NCI-H1694 treated with DMSO at 0.1 percent for 48 hours (cell line): ENCODE measurements at places on chromosomes 11 and 22.

- DNase-seq, result no peak
Measured at GRCh38 chr11:17763244-17763643, 28.7 kb downstream of the KCNC1 start.

DNA sequence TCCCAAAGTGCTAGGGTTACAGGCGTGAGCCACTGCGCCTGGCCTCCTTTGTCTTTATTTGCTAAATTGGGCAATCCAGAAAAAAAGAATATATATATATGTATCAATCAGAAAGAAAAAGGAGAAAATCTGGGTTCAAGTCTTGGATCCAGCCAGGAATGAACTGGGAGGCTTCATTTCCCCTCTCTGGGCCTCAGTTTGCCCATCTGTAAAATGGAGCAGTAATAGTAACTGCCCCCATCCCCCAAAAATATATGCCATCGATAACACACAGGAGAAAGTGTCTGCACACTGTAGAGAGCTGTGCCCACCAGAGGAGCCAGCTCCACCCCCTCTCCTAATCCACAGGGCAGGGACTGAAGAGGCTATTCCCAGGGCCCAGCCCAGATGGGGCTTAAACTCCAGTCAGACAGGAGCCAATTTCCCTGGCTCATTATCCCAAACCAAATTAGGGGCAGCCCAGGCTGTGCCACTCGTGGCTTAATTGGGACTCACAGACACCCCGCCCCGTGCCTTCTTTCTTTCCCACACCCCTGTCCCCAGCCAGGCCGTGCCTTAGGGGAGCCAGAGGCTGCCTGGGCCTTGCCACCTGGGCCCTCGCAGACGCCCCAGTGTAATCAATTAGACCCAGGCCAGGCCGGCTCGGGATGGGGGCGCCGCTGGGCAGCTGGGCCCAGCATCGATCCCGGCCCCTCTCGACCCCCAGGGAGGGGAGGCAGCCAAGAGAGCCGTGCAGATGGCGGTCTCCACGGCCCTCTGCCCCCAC, 171.5 kb downstream of the MN1 start:
- DNase-seq, result no peak

DNA sequence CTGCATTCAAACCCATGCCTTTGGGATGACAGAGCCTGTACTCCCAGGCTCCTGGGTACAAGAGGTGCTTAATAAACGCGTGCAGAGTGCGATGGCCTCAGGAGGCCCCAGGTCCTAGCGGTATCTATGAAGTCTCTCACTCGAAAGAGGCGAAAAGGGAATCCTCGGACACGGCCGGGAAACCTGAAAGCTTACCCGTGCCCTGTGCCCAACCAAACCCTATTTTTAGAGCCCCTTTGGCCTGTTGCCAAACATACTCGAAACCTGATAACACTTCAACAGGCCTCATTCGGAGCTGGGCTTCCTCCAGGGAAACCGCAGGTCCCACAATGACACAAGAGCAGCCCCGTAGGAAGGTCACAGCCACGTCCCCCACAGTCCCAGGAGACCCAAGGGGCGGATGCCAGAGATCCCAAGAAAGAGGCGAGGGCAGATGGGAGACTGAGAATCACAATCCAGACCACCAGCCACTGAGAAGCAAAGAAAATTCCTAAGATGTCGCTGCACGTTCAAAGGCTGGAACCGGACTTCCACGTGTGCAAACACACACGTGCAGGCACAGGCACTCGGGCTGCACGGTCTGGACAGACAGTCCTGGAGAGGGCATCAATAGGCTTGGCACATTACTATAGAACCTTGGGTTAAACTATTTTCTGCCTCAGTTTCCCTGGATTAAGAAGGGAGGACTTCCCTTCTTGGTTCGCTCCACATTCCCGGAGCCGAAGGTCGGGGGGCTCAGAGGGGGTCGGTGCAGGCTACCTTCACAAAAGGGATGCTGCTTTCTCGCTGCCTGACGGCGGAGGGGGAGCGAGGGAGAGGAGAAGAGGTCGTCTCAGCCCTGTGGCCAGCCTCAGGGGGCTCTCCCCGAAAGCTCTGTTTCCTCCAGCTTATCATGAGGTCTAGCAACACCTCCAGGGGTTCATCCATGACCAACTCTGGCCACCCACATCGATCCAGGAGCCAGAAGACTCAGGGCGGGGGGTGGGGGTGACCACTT, 8.2 kb downstream of the PDGFB start:
- DNase-seq, result no peak

- no peak for DNase-seq
Measured at GRCh38 chr11:73999581-74000306, 9.1 kb downstream of the UCP3 start.

DNA sequence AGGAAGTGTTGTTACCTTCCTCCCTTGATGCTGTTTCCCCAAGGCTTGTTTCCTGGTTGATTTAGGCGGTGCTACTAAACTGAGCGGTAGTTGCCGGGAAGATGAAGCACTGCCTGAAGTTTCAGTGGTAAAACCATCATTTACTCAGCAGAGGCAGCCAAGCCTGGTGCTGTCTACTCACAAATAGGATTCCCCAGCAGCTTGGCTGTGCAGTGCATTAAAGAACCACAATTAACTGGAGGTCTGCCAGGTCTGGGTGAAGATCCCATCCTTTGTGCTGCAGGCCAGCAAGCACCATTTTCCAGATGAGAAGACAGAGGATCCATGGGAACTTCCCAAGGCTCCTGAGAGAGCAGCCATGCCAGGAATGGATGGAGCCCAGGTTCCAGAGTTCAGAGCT, 231.9 kb upstream of the E2F8 start:
- peak; percentile 4 for DNase-seq

GRCh38 chr11:88535916-88536547, 198.5 kb upstream of the CTSC start:
- DNase-seq, result no peak

GRCh38 chr11:13884158-13884799, 78.2 kb upstream of the SPON1 start:
- no peak for DNase-seq

GRCh38 chr11:34605481-34606325, 15.2 kb upstream of the EHF start:
- DNase-seq, result no peak

- no peak for DNase-seq
Measured at GRCh38 chr11:131823772-131824171, 453.4 kb downstream of the NTM start.

GRCh38 chr11:31366795-31367194, 2.7 kb downstream of the DCDC1 start:
- no peak for DNase-seq

GRCh38 chr11:26109658-26110368, 222.1 kb upstream of the ANO3 start:
- DNase-seq, result no peak

DNA sequence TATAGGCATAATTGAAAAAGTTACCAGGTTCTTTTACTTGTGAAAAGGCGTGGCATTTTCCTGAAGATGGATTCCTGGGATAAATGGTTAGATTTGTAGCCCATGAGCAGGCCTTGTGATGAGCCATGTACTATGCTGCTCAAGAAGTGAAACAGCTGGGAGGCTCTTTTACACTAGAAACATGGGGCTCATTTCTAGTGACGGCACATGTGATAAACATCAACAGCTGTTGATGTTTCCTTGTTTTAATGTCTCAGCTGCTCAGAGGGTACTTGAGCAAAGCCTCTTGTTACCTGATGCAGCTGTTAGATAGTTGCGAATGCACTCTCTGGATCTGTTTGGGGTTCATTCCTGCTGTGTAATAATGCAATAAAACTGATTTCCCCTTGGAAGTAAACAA, 396.8 kb downstream of the GUCY1A2 start:
- DNase-seq, result no peak

GRCh38 chr11:110367571-110367970, 62.2 kb upstream of the FDX1 start:
- peak; percentile 0 for DNase-seq

GRCh38 chr22:29343313-29343805, 27.9 kb upstream of the RASL10A start:
- DNase-seq, result peak; percentile 94

DNA sequence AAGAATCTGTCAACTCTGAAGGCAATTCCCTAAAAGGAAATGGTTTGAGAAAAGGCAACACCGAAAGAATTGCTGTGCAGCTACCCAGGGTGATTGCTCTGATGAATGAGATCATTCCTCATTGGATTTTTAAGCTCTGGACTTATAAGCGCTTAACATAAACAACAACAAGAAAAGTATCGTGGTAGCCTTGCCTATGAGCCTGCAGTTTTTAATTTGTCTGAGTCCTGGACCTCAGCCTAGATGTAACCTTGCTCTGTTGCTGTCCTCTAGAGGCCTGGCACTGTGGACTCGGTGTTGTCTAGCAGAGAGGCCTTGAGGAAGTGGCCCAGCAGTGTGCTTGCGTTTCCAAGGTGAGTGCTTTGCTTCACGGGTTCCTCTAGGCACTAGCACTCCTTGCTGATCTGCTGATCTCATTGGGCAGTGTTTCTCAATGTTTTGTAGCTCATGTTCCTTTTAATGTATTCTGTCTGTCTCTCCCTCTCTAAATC, 20.4 kb downstream of the CCDC81 start:
- no peak for DNase-seq

DNA sequence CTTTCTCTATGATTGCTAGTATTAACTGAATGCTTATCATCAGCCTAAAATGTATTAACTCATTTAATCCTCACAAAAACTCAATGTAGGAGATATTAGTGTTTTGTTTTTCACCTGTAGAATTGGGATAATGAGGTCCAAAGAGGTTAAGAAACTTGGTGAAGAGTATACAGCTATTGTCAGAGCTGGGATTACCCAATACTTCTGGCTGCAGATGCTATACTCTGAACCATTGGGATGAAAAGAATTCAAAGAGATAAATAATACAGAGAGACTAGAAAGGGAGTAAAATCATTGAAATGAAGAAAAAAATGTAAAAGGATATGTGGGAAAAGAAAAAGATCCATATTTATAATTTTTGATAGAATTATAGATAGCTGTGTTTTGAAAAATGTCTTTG, 137.1 kb downstream of the TRPC6 start:
- no peak for DNase-seq

DNA sequence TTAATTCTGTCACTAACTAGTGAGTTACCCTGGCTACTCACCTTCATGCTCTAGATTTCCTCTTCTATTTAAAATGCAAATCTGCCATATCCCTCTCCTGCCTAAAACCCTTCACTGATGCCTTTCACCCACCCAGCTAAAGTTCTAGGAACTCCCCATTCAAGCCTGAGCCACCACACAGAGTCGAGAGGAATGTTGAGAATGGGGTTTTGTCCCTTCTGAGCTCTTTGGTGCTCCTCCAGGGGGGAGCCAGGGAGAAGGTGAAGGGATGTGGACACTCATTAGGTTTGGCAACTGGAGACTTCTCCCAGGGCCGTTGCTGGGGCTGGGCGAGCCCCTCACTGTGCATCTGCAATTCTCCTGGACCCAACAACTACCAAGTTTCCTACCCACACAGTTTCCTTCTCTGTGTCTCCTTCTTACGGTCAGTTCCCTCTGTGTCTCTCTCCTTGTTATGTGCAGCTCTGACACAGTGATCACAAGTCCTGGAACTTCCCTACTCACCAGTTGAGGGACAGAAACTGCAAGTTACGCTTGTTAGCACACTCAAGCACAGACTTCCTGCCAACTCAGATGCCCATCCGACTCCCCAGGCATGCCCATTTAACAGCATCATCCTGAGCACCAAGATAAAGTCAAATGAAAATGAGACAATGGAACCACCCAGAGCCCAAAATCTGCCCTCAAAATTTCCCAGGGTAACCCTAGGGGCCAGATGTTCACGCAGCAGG, 6.5 kb upstream of the IL10RA start:
- no peak for DNase-seq

GRCh38 chr22:31346733-31347250, 646 bp upstream of the PATZ1 start:
- peak; percentile 63 for DNase-seq

DNA sequence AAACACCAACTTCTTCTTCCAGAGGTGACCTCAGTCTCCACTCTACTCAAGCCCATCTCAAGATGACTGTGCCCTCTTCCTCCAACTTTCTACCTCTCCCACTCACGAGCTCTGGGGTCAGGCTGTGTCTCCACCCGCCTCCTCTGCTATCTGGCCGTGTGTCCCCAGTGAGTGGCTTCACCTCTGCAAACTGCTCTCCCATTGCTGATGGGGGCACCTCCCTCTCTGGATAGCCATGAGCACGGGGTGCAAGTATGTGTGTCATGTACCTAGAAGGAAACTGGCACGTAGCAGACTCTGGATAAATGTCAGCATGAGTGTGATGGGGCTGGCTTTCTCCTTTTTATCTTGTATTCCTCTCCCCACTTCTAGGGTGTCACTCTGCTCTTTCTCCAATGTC, 18.3 kb upstream of the RAC2 start:
- DNase-seq, result no peak

GRCh38 chr11:10633261-10633660, 60.3 kb downstream of the IRAG1 start:
- no peak for DNase-seq

GRCh38 chr11:15864026-15864805, 492.1 kb downstream of the SOX6 start:
- no peak for DNase-seq

DNA sequence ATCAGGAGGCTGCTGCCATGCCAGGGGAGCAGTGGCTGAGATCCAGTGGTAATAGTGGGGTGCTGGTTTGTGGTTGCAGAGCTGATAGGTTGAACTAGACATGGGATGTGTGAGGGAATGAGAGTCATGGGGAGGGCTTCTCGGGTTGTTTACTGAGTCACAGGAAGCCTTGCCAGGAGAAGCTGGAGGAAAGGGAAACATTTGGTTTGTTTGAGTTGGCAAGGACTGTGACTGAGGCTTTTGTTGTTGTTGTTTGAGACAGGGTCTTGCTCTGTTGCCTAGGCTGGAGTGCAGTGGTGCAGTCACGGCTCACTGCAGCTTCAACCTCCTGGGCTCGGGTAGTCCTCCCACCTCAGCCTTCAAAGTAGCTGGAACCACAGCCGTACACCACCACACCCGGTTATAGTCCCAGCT, 49.3 kb downstream of the CABIN1 start:
- no peak for DNase-seq

- no peak for DNase-seq
Measured at GRCh38 chr11:85313741-85314140, 313.4 kb downstream of the DLG2 start.

GRCh38 chr22:19055801-19056200, 66.4 kb downstream of the DGCR2 start:
- DNase-seq, result no peak
